Esophagus mucosa (tissue), 1 donor: ENCODE measurements at places on chromosomes 11 and 22.

DNA sequence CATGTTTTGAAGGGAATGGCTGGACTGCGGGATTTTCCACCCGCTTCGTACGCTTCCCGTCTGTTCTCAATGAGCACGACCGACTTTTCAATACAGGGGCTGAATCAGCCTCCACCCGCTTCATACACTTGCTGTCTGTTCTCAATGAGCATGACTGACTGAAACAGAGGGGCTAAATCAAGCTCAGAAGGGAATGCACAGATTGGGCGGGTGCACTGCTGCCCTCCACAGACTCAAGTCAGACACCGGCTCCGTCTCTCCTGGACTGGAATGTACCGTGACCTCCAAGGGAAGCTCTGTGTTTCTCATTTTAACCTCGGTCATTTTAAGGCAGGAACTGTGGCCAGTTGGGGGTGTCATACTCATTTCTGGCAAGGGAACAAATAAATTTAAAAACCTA is 48.5 kb downstream of the BRD1 start:
- ATAC-seq, result no peak

- ATAC-seq, result no peak
Measured at GRCh38 chr11:1157645-1158591, at the start of gene MUC5AC. TSS of gene MUC5AC (plus strand) at chr11:1157953. CDS start at chr11:1158000, 47 bp downstream.

DNA sequence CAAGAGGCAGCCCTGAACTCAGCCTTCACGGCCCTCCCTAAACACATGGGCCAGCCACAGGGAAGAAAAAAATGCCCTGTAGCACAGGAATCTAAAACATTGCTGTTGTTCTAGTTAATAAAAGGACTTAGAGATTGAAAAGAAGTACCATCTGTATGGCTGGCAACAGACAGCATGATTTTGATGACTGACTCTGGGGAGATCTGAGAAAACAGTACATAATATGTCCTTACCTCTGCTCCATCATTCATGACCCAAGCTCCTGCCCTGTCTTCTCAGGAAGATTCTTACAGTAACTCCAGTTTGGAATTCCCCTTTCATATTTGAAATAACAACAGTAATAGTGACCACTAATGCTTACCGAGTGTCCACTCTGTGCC is 244.2 kb downstream of the ETS1 start:
- ATAC-seq, result no peak

DNA sequence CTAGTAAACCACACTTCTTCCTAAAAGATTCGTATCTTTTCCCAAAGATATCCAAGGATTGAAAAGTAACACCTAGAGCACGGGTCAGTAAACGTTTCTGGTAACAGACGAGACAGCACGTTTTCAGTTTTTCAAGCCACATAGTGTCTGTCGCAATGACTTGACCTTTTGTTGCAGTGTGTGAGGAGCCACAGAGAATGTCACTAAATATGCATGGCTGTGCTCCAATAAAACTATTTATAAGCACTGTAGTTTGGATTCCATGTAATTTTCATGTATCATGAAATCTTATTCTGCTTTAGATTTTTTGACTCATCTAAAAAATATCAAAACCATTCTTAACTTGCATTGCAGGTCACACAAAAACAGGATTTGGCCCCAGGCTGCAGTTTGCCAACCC is 18.3 kb upstream of the MICAL3 start:
- ATAC-seq, result no peak

DNA sequence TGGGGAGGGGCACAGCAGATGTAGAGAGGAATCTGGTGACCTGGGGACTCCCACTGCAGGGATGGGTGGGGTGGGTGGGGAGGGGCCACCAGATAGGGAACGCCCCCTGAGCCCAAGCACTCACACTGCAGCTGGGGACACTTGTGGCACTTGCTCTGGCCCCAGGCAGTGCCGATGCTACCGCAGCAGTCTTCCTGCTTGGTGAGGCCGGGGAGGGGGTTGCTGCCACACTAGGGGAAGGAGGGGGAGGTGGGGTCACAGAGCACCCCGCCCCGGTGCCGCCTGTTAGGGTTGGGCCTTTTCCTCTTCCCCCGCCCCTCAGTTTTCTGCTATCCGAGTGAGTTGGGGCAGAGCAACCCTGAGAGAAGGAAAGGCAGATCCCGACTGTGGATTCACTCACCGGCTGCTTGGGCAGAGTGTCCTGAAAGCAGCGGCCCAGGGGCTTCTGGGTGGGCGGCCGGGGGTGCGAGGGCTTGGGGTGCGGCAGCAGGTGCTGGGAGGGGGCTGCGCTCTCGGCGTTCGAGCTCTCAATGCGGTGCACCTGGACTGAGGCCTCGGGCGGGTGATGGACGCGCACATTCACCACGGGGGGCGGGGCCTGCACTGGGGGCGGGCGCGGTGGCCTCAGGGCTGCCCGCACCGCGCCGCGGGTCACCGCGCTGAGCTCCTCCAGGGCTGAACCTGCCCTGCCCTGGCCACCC is 4.7 kb downstream of the LTBP3 start:
- no peak for ATAC-seq

GRCh38 chr11:4156571-4156970 is 62.0 kb downstream of the RRM1 start:
- no peak for ATAC-seq

GRCh38 chr22:21633481-21633880 is 921 bp downstream of the CCDC116 start:
- no peak for ATAC-seq
